ENCODE measurements at places on chromosomes 6 and 20.

DNA sequence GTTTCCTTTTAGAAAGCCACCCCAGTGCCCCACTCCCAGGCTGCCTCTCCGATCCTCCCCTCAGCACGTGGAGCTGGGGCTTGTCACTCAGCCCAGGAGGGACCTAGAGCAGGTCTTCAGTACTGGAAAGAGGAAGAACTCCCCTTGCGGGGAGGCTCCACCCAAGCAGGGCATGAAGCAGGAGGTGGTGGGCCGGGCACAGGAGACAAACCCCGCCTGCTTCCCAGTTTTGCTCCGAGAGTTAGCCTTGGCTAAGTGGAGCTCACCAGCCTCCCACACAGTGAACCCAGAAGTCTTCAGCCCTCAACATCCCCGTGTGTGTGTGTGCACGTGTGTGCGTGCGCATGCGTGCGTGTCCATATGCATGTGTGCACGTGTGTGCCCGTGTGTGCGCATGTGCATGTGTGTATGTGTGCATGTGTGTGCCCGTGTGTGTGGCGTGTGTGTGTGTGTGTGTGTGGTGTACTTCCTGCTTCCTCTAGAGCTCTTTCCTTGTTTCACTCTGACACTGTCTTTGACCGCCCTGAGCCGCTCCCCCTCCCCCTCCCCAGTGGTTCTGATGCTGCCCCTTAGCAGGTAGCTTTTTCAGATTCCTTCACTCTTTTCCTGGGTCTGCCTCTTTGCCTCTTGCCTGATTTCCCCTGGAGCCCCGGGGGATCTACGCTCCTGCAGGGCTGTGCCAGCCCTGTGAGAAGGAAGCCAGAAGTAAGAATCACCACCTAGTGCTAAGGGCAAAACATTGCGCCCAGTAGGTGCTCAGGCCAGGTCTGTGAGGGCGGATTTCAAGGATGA lies 239.8 kb downstream of the CDC5L start:
- peaks cover 26% of the 10 kb centered on the region for H3K4me1 ChIP-seq
- peak; percentile 11 for DNase-seq
- H3K27ac ChIP-seq, result peak overlapping the region; percentile 73

DNA sequence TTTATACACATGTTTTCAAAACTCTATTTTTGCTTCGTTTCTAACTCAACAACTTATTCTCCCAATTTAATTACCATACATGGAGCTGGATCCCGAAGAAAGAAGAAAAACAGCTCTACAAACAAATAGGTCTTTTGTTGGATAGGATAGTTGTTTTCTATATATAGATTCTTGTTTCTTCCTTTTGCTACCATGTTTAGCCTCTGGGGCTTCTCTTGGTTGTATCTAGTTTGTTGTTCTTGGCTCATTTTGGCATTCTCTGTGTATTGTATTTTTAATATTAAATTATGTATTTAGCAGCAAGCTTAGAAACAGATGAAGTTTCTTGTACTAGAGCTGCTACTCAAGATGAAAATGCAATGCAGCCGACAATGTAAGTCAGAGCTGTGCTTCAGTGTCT lies 60.9 kb downstream of the PLCB4 start:
- H3K4me1 ChIP-seq, result no peaks in the 10 kb centered on the region
- no peak overlapping the region for H3K27ac ChIP-seq
- no peaks in the 10 kb centered on the region for H3K27me3 ChIP-seq

- DNase-seq, result no peak
- no peak overlapping the region for H3K27ac ChIP-seq
- peaks cover 28% of the 10 kb centered on the region for H3K4me1 ChIP-seq
- no peak overlapping the region for H3K4me3 ChIP-seq
- no peaks in the 10 kb centered on the region for H3K27me3 ChIP-seq
Measured at GRCh38 chr6:27837625-27838057, 74.6 kb downstream of the OR2B2 start.

- peaks cover 17% of the 10 kb centered on the region for H3K4me1 ChIP-seq
- H3K27me3 ChIP-seq, result peaks cover 6% of the 10 kb centered on the region
- DNase-seq, result peak; percentile 11
- peaks cover 25% of the 10 kb centered on the region for H3K36me3 ChIP-seq
- peak overlapping the region; percentile 71 for H3K4me3 ChIP-seq
Measured at GRCh38 chr6:83193747-83194566, 800 bp downstream of the RWDD2A start.

- H3K4me3 ChIP-seq, result no peak overlapping the region
- H3K27ac ChIP-seq, result no peak overlapping the region
- H3K36me3 ChIP-seq, result no peaks in the 10 kb centered on the region
- H3K27me3 ChIP-seq, result no peaks in the 10 kb centered on the region
- no peak for DNase-seq
Measured at GRCh38 chr6:168703990-168704389, 263.0 kb downstream of the SMOC2 start.
